Naive thymus-derived CD4-positive, alpha-beta T cell (primary cell): ENCODE measurements at places on chromosomes 4 and X. TPM values are rescaled to one million over a fixed set of nuclear protein-coding genes. Genes with fewer than 3 reads are reported as not detected.

- no peak for DNase-seq
These were observed 47.4 kb downstream of the CCSER1 start for GRCh38 chr4:90174621-90175023.

DNA sequence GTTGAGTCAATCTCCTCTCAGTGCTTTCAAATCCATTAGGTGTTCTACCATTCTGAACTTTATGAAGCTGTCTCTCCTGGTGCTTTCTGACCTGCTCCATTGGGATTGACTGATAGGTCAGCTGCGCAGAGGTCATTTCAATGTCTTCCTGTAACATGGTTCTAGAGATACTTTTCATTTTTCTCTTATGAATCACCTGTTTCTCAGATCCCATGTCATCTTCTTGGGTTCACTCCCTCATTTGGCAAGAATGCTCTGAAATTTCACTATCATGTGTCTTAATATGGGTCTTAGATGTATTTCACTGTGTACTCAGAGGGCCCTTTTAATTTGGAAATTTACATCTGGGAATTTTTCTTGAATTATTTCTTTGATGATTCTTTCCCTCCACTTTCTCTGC, 13.8 kb upstream of the PGM2 start:
- no peak for DNase-seq

- DNase-seq: no peak
These were observed 492.5 kb upstream of the INTU start for GRCh38 chr4:127140306-127140705.

The GAGE2A gene
- total RNA-seq: not detected

The GPM6B gene
- not detected in 2 replicates for total RNA-seq

DNA sequence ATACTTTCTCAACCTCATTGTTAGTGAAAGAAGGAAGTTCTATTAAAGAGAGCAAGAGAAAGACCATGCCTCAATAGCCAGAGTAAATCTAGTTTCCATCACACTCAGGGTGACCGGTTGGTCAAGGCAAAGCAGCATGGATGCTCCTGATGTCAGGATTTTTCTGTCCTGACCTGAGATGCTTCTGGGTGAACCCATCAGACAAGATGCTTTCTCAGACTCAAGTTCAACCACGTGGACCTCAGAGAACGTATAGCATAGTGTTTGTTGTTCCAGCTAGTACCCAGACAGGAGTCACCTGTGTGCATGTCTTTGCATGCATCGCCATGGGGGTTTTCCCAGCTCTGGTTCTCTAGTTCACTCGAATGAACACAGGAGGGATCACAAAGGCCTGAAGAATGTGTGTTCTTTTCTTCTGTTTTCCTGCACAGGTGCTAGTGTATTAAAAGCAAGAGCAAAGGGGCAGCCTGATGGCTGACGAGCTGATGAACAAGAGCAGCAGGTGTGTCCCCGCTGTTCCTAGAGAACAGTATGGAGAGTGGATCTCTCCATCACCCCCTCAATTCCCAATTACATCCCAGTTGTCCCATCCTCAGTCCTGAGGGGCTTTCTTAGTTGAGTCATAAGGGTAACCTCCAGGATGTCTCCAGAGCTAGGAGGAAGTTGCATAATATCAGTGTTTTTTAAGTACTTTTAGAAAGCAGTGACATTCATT, 110.5 kb upstream of the ENPP6 start:
- no peak for DNase-seq

- DNase-seq: no peak
These were observed 47.9 kb downstream of the TLR10 start for GRCh38 chr4:38734911-38735310.

- no peak for DNase-seq
These were observed 40.3 kb upstream of the GALNT7 start for GRCh38 chr4:173128199-173128890.

The COL25A1 gene
- total RNA-seq: 0.22 TPM

The PTPN13 gene
- not detected for total RNA-seq

DNA sequence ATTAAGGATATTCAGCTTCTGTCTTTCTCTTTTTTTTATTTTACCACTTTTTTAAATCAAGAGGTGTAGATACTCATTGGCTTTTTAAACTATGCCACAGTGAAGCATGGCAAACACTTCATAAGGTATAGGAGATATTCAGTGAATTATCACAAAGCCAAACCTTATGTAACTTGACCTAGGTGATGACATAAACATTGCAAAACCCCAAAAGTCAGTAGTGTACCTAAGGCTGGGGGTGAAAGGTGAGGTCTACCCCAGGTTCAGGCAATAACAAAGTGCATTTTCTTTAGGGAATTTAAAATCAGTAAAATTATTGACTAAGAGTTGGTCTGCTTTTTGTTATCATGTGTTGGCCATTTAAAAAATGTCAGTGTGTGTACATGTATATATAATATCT, 39.1 kb downstream of the CDKL5 start:
- no peak for DNase-seq

DNA sequence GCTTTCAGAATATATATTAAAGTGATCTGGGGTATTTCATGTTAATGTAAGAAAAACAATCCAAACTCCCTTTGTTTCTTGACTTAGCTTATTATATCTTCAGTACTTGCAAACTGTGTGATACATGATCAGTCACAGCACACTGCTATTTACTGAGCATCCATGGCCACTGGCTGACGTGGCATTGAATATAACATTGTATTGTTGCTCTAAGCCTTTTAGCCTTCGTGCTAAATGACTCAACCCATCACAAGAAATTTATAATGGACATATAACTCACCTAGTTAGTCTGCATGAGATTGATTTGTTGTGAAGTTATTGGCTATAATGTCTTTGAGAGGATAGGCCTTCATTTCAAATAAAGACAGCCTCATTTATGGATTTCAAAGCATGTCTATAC, 642.6 kb downstream of the IL1RAPL1 start:
- no peak for DNase-seq
